ENCODE measurements at places on chromosomes 2 and 18.

GRCh38 chr2:67232936-67233335, 164.2 kb upstream of the ETAA1 start:
- no peak for DNase-seq

GRCh38 chr2:212337486-212338343, 200.9 kb downstream of the ERBB4 start:
- no peak for DNase-seq

GRCh38 chr2:217314021-217314460, 454.2 kb upstream of the TNP1 start:
- no peak for DNase-seq

DNA sequence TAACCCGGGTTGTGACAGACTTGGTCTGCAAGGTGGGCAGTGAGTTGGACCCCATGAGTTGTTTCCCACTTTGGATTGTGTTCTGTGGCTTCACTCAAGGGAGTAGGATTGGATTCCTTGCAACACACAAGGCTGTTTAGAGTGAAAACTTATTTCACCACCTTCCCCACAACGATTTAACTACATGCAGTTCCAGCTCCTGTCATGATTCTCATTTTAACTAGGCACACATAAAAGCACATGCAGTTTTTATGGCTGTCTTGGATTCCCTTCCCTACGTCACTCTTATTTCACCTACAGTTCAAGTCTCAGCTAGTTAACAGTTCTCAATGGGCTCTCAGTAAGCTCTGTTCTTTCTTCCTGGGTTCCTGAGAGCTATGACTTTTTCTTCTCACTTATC, 15.9 kb downstream of the EFEMP1 start:
- DNase-seq, result no peak

- no peak for DNase-seq
These were observed 66.0 kb upstream of the KCTD1 start for GRCh38 chr18:26614374-26614773.

GRCh38 chr18:78408623-78409022, 571.0 kb upstream of the SALL3 start:
- DNase-seq, result no peak

- no peak for DNase-seq
These were observed 7.2 kb upstream of the CTDSP1 start for GRCh38 chr2:218392459-218392858.

DNA sequence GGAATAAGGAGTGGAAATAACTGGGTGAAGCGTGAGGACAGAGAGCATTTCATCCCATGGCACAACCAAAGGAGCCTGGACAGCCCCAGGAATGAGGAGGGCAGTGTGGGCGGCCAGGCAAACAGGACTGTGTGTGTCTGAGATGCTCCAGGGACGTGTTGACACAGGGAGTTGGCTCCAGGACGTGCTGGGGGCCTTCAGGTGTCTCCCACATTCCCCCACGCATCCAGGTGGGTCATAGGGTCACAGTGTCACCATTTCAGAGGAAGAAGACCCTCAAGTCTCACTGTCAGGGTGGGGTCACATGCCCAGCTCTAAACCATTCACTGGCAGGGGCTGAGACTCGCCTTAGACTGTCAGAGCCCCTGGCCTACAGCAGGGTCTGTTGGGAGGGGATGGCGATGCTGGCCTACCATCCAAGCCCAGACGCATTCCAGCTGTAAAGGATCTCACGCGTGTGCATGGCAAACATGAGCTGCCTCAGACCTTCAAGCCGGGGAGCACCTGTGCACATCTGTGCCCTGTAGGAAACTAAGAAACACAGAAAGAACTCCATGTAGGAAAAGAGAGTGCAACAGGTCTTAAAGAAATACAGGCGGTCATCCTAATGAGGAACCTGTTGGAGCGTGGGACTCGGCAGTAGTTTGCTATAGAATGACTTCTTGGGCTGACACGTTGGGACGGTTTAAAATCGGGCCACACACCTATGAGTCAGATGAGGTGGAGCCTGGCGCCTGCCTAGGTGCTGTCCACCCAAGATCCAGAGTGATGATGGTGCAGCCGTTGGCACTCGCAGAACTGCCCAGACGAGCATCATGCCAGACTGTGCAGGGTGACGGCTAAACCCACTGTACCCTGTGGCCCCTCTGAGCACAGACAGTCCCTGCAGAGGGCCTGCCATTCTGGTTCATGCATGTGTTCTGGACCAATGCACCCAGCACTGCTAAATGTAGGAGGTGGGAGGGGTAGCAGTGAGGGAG, 17.3 kb downstream of the PARD6G start:
- DNase-seq, result no peak

- no peak for DNase-seq
These were observed 2.3 kb upstream of the PLEKHH2 start for GRCh38 chr2:43634604-43635306.

- DNase-seq, result no peak
These were observed 41.3 kb downstream of the GAREM1 start for GRCh38 chr18:32429402-32429801.

- no peak for DNase-seq
These were observed 113.4 kb downstream of the ZBTB7C start for GRCh38 chr18:48295586-48296311.

GRCh38 chr2:118085173-118086023, 2.9 kb upstream of the INSIG2 start:
- DNase-seq, result no peak

- DNase-seq, result no peak
These were observed 16.4 kb downstream of the TET3 start for GRCh38 chr2:74001121-74001520.

DNA sequence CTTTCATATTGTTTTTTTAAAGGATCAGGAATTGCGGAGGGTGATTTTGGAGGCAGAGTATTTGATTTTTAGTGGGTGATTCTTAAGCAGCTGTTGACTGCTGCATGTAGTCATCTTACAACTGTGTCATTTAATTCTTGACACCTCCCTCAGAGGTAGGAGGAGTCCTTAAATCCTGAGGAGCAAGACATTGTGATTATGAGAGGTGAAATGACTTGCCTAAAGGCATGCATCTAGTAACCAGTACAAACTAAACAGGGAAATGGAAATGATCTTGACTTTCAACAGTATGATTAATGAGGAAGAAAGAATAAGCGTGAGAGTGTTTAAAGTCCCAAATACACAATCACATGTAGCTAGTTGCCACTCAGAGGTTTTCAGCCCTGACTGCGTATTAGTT, 440.7 kb downstream of the THSD7B start:
- no peak for DNase-seq

GRCh38 chr2:178731300-178731699, 75.9 kb downstream of the TTN start:
- no peak for DNase-seq

DNA sequence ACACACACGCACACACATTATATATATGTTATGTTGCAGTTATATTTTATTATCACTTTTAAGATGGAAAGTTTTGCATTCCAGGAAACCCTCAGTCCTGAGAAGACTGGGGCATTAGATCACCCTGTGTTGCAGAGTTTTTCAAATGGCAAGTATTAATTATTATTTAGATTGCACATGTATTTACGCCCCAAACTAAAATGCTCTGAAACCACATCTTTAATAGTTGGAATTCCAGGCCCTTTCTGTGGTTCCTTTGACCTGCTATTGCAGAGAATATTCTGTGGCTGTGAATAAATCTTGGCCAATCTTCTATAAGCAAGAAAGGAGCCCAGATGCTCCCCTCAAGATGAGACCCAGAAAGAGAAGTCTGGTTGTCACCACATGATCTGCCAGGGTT, 427.0 kb upstream of the TNP1 start:
- DNase-seq, result no peak

GRCh38 chr18:848062-848861, 36.2 kb upstream of the YES1 start:
- no peak for DNase-seq

- no peak for DNase-seq
These were observed 17.2 kb downstream of the FAM98A start for GRCh38 chr2:33581872-33582271.

DNA sequence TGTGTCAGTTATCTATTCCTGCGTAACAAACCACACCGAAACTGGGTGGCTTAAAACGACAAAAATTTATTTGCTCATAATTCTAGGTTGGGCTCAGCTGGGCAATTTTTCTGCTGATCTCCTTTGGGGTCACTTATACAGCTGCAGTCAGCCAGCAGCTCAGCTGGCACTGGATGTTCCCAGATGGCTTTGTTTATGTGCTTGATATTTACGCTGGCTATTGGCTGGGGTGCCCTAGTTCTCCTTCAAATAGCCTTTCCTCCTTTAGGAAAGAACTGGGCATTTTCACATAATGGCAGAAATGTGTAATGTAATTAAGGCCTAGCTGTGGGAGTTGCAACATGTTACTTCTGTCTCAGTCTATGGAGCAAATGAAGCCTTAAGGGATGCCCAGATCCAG, 142.2 kb downstream of the B3GNT2 start:
- no peak for DNase-seq

- DNase-seq, result peak; percentile 36
These were observed 74.1 kb downstream of the COL4A3 start for GRCh38 chr2:227238238-227239237.

- no peak for DNase-seq
These were observed 87.0 kb upstream of the TMEM200C start for GRCh38 chr18:5982332-5982731.

- no peak for DNase-seq
These were observed 147.6 kb downstream of the THADA start for GRCh38 chr2:43448011-43448821.

DNA sequence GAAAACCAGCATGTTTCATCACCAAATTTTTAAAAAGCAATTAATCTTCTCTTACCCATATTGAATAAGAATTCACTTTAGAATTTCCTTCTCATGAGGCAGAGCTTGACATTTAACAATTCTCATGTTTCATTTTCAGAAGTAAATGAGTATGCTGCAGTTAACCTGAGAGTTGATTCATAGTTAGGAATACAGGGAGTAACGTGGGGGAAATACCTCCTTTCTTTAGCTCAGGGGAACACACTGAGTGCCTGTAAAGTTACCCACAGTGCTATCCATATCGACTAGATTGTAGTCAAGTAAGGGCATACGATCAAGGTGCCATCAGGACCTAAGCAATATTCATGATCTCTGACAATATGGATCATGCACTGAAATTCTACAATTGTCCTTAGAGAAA, 38.9 kb upstream of the ATIC start:
- no peak for DNase-seq

DNA sequence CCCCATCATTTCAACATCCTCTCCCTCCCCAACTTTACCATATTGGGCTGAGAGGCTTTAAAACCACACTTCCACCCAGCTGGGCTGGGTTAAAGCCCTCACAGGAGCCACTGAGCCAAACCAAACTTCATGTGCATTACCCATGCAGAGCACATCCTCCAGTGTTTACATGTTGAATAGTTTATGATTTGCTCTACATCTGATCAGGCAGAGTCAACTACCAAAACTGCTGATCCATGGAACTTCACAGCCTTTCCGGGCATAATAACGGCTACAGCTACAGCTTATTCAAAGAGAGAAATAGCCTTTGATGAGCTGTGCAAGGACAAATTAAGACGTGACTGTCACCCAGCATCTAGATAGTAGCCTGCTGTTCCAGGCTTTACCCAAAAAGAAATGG, 39.0 kb downstream of the MAIP1 start:
- no peak for DNase-seq

GRCh38 chr2:211846036-211846400, 692.6 kb downstream of the ERBB4 start:
- no peak for DNase-seq

- no peak for DNase-seq
These were observed 8.3 kb upstream of the MTIF2 start for GRCh38 chr2:55277310-55277709.

- DNase-seq, result no peak
These were observed 23.3 kb upstream of the IL1R1 start for GRCh38 chr2:102119255-102119654.

GRCh38 chr2:67487993-67488392, 90.9 kb downstream of the ETAA1 start:
- DNase-seq, result no peak

GRCh38 chr18:41594582-41594981, 360.5 kb upstream of the PIK3C3 start:
- DNase-seq, result no peak

- DNase-seq, result no peak
These were observed 19.4 kb downstream of the BABAM2 start for GRCh38 chr2:27909901-27910300.

DNA sequence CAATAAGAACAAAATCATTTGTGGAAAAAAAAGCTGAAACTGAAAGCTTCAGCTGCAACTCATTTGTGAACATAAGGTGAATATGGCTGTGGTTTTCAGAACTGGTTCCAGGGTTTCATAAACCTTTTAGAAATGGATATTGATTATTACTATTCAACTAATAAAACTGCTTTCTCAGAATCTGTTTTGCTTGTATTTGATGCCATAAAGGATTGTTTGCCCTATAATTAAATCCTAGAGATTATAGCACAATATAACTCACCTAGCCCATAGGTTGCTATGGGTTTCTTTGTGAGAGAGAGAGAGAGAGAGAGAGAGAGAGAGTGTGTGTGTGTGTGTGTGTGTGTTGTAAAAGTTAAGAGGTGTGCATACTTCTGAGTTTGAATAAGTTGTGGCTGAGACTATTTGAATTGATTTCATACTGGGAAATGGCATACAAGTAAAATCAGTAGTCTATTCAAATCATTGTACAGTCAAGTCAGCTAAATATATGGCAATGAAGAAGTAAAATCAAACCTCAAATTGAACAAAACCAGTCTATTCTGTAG, 339.2 kb downstream of the ARHGAP15 start:
- DNase-seq, result no peak

- no peak for DNase-seq
These were observed 77.0 kb downstream of the PRKCE start for GRCh38 chr2:45728458-45728942.

DNA sequence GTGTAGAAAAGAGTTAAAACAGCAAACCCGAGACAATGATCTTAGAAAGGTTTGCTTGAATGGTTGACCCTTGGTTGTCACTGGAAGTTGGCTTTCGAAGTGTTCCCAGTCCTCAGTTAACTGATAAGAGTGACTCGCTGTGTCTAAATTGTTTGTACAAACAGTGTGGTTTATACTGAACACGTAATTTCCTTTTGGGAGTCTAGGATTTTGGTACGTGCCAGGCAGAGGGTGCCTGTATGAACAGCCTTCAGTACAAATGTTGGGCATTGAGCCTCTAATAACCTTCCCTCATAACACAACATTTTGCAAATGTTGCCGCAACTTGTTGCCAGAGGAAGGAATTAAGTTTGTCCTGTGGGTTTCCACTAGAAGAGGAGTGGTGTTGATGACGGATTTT, 95.8 kb upstream of the DPP10 start:
- no peak for DNase-seq

GRCh38 chr2:216404010-216404618, 8.2 kb upstream of the SMARCAL1 start:
- no peak for DNase-seq

GRCh38 chr18:1425679-1426078, 521.0 kb downstream of the ADCYAP1 start:
- DNase-seq, result no peak
